ENCODE measurements at places on chromosomes 7 and 10.
A peak's percentile ranks its signal among the peaks of the same experiment; 100 is the strongest.

DNA sequence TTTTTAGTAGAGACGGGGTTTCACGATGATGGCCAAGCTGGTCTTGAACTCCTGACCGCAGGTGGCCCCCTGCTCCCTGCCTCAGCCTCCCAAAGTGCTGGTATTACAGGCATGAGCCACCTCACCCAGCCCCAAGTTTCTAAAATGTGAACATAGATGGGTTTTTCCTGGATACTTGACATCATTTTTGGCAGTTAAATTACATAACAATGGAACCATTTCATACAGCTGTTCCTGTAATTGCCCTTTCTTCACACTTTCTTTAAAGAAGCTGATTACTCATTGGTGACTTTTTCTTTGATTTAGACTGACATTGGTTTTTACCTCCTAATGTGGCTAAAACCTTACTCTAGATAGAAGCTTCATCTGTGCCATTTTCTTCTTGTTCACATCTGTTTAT, 5.9 kb downstream of the ZKSCAN1 start:
- no peak for DNase-seq

- DNase-seq: no peak
Observed at GRCh38 chr10:121774404-121774803, 153.4 kb downstream of the ATE1 start.

DNA sequence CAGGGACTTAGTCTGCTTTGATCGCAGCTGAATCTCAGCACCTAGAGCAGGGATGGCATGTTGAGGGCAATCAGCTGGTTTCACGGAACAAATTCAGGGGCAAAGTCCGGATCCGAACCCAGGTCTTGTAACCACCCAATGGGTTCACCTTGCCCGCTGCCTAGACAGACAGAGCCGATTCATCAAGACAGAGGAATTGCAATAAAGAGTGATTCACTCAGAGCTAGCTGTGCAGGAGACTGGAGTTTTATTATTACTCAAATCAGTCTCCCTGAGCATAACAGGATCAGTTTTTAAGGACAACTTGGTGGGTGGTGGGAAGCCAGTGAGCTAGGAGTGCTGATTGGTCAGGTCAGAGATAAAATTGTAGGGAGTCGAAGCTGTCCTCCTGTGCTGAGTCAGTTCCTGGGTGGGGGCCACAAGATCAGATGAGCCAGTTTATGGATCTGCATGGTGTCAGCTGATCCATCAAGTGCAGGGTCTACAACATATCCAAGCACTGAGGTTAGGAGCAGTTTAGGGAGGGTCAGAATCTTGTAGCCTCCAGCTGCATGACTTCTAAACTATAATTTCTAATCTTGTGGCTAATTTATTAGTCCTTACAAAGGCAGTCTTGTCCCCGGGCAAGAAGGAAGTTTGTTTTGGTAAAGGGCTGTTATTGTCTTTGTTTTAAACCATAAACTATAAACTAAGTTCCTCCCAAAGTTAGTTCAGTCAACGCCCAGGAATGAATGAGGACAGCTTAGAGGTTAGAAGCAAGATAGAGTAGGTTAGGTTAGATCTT, 43.5 kb upstream of the CHST3 start:
- no peak for DNase-seq

DNA sequence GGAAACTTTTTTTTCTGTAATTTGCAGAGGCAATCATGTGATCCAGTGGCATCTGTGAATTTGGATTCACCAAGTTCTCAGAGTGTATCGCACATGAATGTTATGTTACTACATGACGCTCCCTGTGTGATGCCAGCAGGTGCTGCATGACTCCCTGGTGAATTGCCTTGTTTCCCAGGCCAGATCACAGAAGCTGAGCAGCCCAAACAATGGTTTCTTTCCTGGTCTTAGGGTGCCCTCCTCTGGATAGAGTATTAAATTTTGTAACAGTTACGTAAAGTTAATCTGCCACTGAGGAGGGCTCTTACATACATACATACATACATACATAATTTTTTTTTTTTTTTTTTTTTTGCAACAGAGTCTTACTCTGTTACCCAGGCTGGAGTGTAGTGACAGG, 3.6 kb downstream of the ZSCAN21 start:
- DNase-seq: peak; percentile 87

DNA sequence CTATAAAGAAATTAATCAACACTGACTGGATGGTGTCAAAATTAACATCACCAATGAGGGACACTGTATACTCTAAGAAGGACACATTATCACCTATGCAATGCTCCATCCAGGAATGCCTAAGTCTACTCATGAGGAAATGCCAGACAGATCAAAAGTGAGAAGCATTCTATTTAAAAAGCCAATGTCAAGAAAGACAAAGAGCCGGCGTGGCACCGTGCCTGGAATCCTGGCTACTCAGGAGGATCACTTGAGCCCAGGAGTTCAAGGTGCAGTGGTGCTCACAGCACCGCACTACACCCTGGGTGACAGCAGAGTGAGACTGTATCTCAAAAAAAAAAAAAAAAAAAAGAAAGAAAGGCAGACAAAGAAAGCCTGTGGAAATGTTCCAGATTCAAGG, 45.5 kb upstream of the ANAPC16 start:
- no peak for DNase-seq

DNA sequence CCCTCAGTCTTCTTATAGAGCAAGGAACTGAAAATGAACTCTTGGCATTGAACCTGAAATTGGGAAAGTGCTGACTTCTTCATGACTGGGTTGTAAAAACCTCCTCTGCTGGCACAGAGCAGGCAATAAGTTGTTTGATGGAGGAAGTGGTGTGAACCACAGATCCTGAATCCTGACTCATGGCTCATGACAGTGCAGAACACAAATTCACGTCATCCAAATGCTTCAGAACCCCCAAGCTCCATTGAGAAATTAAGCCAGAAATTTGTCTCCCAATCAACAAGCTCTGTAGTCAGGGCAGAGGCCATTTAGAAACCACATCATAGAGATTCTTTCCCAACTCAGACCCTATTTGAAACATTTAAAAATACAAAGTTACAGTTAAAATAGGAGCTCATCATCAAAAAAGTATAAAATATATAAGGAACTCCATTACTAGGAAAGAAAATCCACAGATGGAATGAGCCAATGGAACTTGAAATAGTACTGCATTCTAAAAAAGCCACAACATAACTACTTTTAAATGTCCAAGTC, 10.3 kb upstream of the STK17A start:
- DNase-seq: peak; percentile 53

GRCh38 chr10:57689596-57690297, 577.9 kb downstream of the IPMK start:
- no peak for DNase-seq
